ENCODE measurements at places on chromosomes 16 and 17.
A peak's percentile ranks its signal among the peaks of the same experiment; 100 is the strongest.

GRCh38 chr17:3556916-3557767 lies 470 bp downstream of the TRPV3 start:
- no peak for DNase-seq

GRCh38 chr16:73356401-73357079 lies 308.6 kb upstream of the ZFHX3 start:
- DNase-seq = no peak

GRCh38 chr16:70715860-70716357 lies 30.1 kb upstream of the MTSS2 start:
- DNase-seq = peak; percentile 87

DNA sequence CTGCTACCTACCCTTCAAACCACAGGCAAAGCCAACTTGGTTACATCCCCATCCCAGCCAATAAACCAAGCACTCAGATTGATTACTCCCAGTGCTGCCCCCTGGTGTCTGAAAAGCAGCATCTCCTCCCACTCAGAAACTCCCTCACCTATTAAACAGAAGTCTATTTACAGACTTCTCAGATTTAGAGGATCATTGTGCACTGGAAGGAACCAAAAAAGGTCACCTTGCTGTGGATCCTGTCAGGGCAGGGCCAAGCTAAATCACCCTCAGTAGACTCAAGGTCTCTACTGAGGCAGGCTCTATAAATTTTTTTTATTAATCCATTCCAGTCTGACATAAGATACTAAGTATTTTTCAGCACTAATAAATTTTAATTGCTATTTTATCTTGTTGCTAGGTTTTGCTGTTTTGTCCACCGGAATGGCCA lies 17.6 kb downstream of the HIGD1B start:
- DNase-seq = peak; percentile 60
